ENCODE measurements at places on chromosomes 1 and 21. TPM values are rescaled to one million over a fixed set of nuclear protein-coding genes. Genes with fewer than 3 reads are reported as not detected.

Gene TMCC2
- polyA plus RNA-seq: 1.9 TPM

Gene TAL1
- polyA plus RNA-seq: 8.8 TPM

Gene TMEM222
- 51.5 TPM for polyA plus RNA-seq

Gene ERRFI1
- 70.3 TPM for polyA plus RNA-seq

DNA sequence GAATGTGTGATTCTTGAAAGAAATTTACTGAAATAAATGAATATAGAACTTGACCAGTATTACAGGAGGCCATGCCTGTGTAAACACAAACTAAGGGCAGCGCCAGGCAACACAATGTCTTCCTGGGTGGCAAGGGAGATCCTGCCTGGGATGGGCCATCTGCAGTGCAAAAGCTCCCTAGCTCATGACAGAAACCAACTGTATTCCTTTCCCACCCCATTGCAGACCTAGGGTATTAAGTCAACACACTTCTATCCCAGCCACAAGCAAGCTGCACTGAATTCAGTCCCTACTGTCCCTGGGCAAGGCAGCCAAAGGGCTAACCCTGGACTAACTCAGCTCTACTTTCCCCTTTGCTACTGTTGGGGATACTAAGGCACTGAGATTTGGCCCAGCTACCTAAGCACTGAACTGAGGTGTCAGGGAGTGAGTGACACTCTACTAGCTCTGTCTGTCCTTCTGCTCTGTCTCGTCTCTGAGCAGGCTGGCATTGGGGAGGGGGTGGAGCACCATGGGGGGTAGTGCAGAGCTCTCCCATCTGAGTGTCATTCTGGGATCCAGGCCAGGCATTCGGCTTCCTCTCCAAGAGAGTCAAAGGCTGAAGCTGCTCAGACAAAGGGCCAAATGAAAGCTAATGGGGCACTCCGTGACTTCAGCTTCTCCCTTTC is 2.5 kb downstream of the INKA2 start:
- H3K4me3 ChIP-seq: no peak overlapping the region
- peak; percentile 92 for DNase-seq
- H3K27me3 ChIP-seq: peaks cover 3% of the 10 kb centered on the region
- peak overlapping the region; percentile 96 for H3K27ac ChIP-seq
- peaks cover 77% of the 10 kb centered on the region for H3K4me1 ChIP-seq

- no peaks in the 10 kb centered on the region for H3K27me3 ChIP-seq
- no peaks in the 10 kb centered on the region for H3K4me1 ChIP-seq
- H3K4me3 ChIP-seq: no peak overlapping the region
- no peak overlapping the region for H3K27ac ChIP-seq
Measured at GRCh38 chr1:182146286-182146685, 84.8 kb upstream of the ZNF648 start.

DNA sequence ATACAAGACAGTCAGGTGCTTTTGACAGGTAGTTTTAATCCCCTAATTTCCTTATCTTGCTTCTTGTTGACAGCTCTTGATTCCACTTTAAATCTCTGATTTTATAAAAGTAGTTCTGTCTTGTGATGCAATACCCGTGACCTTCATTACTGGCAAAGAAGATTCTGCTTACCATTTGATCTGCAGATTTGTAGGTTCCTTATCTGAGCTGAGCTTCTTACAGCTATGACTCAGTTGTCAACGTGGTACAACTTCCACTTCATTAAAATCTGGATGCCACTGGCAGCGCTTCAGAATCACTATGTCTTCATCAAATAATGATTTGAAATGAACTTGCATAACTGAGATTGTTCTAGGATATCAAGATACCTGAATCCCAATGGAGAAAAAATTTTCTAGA is 543.6 kb upstream of the B3GALT2 start:
- no peaks in the 10 kb centered on the region for H3K4me1 ChIP-seq
- H3K36me3 ChIP-seq: no peaks in the 10 kb centered on the region
- no peak for DNase-seq
- no peak overlapping the region for H3K27ac ChIP-seq

DNA sequence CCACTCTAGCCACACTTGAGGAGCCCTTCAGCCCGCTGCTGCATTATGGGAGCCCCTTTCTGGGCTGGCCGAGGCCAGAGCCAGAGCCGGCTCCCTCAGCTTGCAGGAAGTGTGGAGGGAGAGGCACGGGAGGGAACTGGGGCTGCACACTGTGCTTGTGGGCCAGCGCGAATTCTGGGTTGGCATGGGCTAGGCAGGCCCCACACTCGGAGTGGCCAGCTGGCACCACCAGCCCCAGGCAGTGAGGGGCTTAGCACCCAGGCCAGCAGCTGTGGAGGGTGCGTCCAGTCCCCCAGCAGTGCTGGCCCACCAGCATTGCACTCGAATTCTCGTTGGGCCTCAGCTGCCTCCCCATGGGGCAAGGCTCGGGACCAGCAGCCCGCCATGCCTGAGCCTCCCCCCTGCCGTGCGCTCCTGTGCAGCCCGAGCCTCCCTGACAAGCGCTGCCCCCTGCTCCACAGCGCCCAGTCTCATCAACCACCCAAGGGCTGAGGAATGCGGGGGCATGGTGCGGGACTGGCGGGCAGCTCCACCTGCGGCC is 785.9 kb upstream of the TPTE start:
- no peaks in the 10 kb centered on the region for H3K27me3 ChIP-seq
- H3K4me3 ChIP-seq: no peak overlapping the region
- H3K27ac ChIP-seq: no peak overlapping the region
- H3K36me3 ChIP-seq: no peaks in the 10 kb centered on the region

DNA sequence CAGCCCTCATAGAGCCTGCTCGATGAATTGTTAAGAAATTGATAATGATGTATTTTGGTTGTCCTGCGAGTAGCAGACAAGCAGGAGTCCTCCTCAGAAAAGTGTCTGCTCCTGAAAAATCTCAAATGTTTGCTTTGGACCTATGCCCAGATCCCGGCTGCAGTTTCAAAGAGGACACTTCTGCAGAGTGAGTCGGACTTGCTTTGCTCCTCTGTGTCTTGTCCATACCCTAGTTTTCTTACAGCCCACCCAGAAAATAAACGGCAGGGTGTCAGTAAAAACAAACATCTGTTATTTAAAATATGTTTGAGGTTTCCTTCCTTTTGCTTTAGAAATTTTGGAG is 2.8 kb downstream of the S100A10 start:
- H3K27me3 ChIP-seq: no peaks in the 10 kb centered on the region
- H3K4me1 ChIP-seq: peaks cover 21% of the 10 kb centered on the region
- no peak overlapping the region for H3K4me3 ChIP-seq
- no peaks in the 10 kb centered on the region for H3K36me3 ChIP-seq

All from lung (tissue), 17 donors.